ENCODE measurements at places on chromosomes 13 and 19. TPM values are rescaled to one million over a fixed set of nuclear protein-coding genes. Genes with fewer than 3 reads are reported as not detected.

CGB3 gene
- not detected for total RNA-seq

ZNF208 gene
- 3.6 TPM for total RNA-seq

DNA sequence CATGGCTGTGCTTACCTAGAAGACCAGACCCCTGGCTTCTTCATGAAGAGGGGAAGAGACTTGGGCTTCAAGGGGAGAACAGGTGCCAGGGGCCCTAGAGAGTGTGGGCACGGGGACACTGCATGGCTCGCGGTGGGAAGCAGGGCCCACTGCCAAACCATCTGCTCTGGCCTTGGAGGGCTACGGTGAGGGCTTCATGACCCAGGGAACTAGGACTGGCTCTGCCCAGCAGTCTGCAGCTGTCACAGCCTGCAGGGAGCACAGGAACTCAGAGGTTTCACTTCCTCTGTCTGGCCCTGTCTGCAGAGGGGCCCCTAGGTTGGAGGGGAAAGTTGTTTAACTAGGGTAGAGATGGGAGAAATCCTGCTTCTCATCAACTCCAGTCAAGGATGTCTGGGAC lies 4.3 kb downstream of the ERCC1 start:
- no peaks in the 10 kb centered on the region for H3K27me3 ChIP-seq
- H3K4me3 ChIP-seq: no peak overlapping the region
- peaks cover 39% of the 10 kb centered on the region for H3K36me3 ChIP-seq
- no peak overlapping the region for H3K27ac ChIP-seq
- DNase-seq: no peak

RFPL4A gene
- not detected for total RNA-seq

TUBA3C gene
- total RNA-seq: not detected

DNA sequence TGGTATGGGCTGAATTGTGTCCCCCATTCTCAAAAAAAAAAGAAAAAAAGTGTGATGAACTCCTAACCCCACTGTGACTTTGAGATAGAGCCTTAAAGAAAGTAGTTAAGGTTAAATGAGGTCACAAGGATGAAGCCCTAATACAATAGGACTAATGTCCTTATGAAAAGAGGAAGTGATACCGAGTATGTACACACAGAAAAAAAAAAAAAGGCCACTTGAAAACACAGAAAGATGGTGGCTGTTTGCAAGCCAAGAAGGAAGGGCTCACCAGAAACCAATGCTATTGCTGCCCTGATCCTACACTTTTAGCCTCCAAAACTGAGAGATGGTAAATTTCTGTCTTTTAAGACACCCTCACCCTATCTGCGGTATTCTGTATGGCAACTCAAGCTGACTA lies 955.6 kb downstream of the PCDH17 start:
- H3K4me1 ChIP-seq: no peaks in the 10 kb centered on the region
- no peak overlapping the region for H3K27ac ChIP-seq
- H3K36me3 ChIP-seq: no peaks in the 10 kb centered on the region
- DNase-seq: no peak
- no peak overlapping the region for H3K4me3 ChIP-seq
- H3K27me3 ChIP-seq: no peaks in the 10 kb centered on the region

- no peak overlapping the region for H3K27ac ChIP-seq
- H3K4me3 ChIP-seq: no peak overlapping the region
- H3K27me3 ChIP-seq: no peaks in the 10 kb centered on the region
- H3K36me3 ChIP-seq: no peaks in the 10 kb centered on the region
- no peaks in the 10 kb centered on the region for H3K4me1 ChIP-seq
- DNase-seq: no peak
These were observed 8.3 kb downstream of the TEX29 start for GRCh38 chr13:111328574-111329410.

ZNF724 gene
- total RNA-seq: 7.4 TPM

GRCh38 chr19:16566161-16566560 lies 6.1 kb downstream of the SLC35E1 start:
- peak overlapping the region; percentile 81 for H3K27ac ChIP-seq
- peak overlapping the region; percentile 17 for H3K4me3 ChIP-seq
- peaks cover 22% of the 10 kb centered on the region for H3K4me1 ChIP-seq
- H3K36me3 ChIP-seq: peaks cover 6% of the 10 kb centered on the region
- H3K27me3 ChIP-seq: no peaks in the 10 kb centered on the region

GRCh38 chr13:87444135-87444534 lies 227.0 kb upstream of the SLITRK5 start:
- no peaks in the 10 kb centered on the region for H3K27me3 ChIP-seq
- no peak for DNase-seq
- H3K4me1 ChIP-seq: no peaks in the 10 kb centered on the region
- H3K36me3 ChIP-seq: no peaks in the 10 kb centered on the region
- no peak overlapping the region for H3K27ac ChIP-seq

Data from naive thymus-derived CD4-positive, alpha-beta T cell (primary cell).